ENCODE measurements at places on chromosomes 6 and 20. TPM values are rescaled to one million over a fixed set of nuclear protein-coding genes. Genes with fewer than 3 reads are reported as not detected.

SIRPD gene
- not detected for total RNA-seq

LIME1 gene
- total RNA-seq = 4.5 TPM

VGLL2 gene
- total RNA-seq = not detected

BTN3A1 gene
- total RNA-seq = 28.7 TPM

ULBP2 gene
- 2.1 TPM for total RNA-seq

HLA-DMB gene
- total RNA-seq = 0.65 TPM

CHMP4B gene
- 30.7 TPM for total RNA-seq

C2 gene
- 3.3 TPM for total RNA-seq

TNXB gene
- total RNA-seq = 4.1 TPM

GINM1 gene
- total RNA-seq = 53.5 TPM

AGER gene
- 0.16 TPM for total RNA-seq

MLN gene
- not detected for total RNA-seq

All from hair follicle dermal papilla cell (primary cell).